ENCODE measurements at places on chromosomes 5 and 9. TPM values are rescaled to one million over a fixed set of nuclear protein-coding genes. Genes with fewer than 3 reads are reported as not detected.

DNA sequence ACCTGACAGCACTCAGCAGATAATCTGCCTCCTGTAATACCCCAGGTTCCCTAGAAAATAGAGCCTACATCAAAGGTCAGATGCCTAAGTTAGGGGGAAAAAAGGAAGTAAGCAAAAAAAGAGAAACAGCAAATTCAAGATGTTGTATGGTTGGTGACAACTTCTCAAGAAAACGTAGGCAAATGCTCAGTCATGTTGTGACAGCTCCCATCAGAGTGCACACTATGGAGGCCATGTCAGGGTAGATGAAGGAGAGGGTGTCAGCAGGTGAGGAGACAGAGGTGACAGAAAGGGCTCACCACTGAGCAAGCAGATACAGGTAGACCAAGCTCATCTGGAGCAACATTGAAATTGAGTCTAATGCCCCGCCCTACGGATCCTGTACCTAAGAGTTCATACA, 356.8 kb upstream of the BRINP1 start:
- no peaks in the 10 kb centered on the region for H3K27me3 ChIP-seq
- DNase-seq, result no peak
- no peaks in the 10 kb centered on the region for H3K36me3 ChIP-seq
- H3K4me3 ChIP-seq, result no peak overlapping the region
- H3K4me1 ChIP-seq, result no peaks in the 10 kb centered on the region

DNA sequence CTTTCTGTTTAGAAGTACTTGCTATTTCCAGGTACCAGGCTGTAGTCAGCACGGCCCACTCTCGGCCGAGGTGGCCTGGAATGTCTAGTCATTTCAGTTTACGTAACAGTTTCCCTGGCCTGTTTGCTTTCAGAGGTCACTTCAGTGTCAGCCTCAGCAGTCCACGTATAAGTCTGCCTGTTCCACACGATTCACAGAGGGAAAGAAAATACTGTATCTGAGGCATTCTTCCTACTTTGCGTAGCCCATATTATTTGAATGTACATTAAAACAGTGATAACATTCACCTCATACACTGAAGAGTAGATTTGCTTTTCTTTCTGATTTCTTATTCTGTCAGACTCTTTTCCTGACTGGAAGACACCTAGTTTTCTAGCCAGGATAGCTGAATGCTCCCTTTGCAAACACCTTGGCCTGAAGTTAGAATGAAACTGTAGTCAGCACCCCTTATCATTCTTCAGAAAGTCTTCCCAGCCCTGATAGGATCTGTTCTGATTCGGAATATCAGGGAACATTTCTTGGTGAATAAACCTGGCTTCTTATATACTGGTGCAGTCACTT, 140.9 kb downstream of the AOPEP start:
- H3K27me3 ChIP-seq, result no peaks in the 10 kb centered on the region
- no peak overlapping the region for H3K27ac ChIP-seq
- DNase-seq, result no peak
- peaks cover 26% of the 10 kb centered on the region for H3K4me1 ChIP-seq
- no peak overlapping the region for H3K4me3 ChIP-seq

Gene F2R
- total RNA-seq, result 5.8 TPM

- no peaks in the 10 kb centered on the region for H3K36me3 ChIP-seq
- H3K27ac ChIP-seq, result peak overlapping the region; percentile 78
- peak overlapping the region; percentile 80 for H3K4me3 ChIP-seq
Observed at GRCh38 chr5:140114341-140115185, 654 bp downstream of the PURA start.

- H3K4me1 ChIP-seq, result no peaks in the 10 kb centered on the region
- peaks cover 3% of the 10 kb centered on the region for H3K27me3 ChIP-seq
- H3K27ac ChIP-seq, result no peak overlapping the region
- no peak overlapping the region for H3K4me3 ChIP-seq
- no peaks in the 10 kb centered on the region for H3K36me3 ChIP-seq
- DNase-seq, result no peak
Observed at GRCh38 chr5:33588654-33589372, 148.0 kb downstream of the TARS1 start.

Gene FAM221B
- not detected for total RNA-seq

DNA sequence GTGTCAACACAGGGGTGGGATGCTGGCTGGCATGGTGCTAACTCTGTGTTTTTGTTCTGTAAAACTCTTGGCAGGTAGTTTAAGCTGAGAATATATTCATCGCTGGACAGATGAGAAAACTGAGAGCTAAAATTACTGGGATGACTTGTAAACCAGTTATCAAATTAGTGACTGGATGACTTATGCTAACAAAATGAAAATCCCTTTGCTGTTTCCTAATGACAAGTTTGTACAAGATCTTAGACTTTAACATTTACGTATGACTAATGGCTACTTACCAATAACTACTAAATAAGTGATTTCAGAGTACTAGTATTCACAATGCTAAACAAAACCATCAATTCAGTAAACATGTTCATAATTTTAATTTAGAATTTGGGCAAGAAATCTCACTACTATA, 854.8 kb upstream of the ARRDC3 start:
- no peaks in the 10 kb centered on the region for H3K27me3 ChIP-seq
- DNase-seq, result no peak
- H3K4me1 ChIP-seq, result no peaks in the 10 kb centered on the region
- H3K27ac ChIP-seq, result no peak overlapping the region
- no peak overlapping the region for H3K4me3 ChIP-seq
- H3K36me3 ChIP-seq, result no peaks in the 10 kb centered on the region

DNA sequence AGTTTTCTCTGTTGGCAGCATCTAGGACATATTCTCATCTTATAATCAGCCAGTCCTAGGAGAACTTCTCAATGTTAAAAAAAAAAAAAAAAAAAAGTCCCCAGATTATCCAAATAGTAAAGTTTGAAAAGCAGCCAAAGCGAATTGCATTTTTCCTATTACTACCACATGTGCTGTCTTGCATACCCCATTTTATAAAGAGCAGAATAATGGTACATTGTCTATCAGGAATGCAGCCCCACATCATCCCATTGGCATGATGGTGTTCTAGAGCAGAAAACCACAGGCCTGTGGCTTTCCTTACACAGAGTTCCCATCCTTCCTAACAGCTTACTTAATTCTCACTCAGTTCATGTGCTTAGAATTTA, 381.6 kb downstream of the TMEM38B start:
- no peak overlapping the region for H3K4me3 ChIP-seq
- no peak for DNase-seq
- no peaks in the 10 kb centered on the region for H3K4me1 ChIP-seq
- H3K36me3 ChIP-seq, result no peaks in the 10 kb centered on the region
- H3K27ac ChIP-seq, result no peak overlapping the region

- no peaks in the 10 kb centered on the region for H3K27me3 ChIP-seq
- no peak overlapping the region for H3K4me3 ChIP-seq
- no peaks in the 10 kb centered on the region for H3K4me1 ChIP-seq
- DNase-seq, result no peak
- no peak overlapping the region for H3K27ac ChIP-seq
Observed at GRCh38 chr5:109421956-109422355, 12.2 kb upstream of the PJA2 start.

DNA sequence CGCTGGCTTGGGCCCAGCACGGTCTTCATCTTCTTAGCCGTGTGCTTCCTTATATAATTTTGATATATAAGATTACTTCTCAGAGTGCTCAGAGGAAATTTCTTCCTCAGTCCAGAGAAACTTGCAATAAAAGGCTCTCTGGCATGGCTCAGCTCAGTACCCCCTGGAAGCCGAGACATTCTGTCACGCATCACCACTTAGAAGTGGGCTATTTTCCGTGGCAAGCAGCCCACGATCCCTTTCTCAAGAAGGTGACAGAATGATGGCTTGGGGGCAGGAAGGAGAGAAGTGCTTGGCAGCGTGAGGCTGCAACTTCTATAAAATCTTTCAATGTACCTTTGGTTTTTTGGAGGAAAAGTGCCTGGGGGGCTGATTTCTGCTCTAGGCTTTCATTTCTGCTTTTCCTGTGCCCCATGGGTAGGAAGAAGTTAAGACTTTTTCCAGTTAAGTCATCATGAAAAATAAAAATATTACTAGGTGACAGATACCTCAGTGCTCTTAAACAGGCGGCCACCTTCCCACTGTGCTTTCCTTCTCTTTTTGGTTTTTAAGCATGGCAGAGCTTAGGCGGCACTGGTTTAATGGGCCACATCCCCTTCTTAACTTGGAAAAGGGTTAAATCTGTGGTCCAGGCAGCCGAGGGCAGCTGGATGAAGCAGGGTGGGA, 104.6 kb downstream of the MVB12B start:
- H3K27me3 ChIP-seq, result no peaks in the 10 kb centered on the region
- no peaks in the 10 kb centered on the region for H3K36me3 ChIP-seq
- no peak overlapping the region for H3K4me3 ChIP-seq
- DNase-seq, result no peak
- no peak overlapping the region for H3K27ac ChIP-seq

DNA sequence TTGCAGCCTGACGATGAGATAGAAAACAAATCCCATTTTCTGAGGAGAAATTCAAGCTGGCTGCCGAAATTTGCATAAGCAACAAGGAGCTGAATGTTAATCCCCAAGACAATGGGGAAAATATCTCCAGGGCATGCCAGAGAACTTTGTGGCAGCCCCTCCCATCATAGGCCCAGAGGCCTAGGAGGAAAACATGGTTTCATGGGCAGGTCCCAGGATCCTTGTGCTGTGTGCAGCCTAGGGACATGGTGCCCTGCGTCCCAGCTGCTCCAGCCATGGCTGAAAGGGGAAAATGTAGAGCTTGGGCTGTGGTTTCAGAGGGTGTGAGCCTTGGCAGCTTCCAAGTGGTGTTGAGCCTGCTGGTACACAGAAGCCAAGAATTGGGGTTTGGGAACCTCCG, 48.8 kb upstream of the MAN2A1 start:
- H3K27me3 ChIP-seq, result no peaks in the 10 kb centered on the region
- no peak overlapping the region for H3K4me3 ChIP-seq
- DNase-seq, result no peak

Gene TJP2
- 9.9 TPM for total RNA-seq

All from T-cell (primary cell).